HTR-8/SVneo (cell line): ENCODE measurements at places on chromosomes 2 and 18.

DNA sequence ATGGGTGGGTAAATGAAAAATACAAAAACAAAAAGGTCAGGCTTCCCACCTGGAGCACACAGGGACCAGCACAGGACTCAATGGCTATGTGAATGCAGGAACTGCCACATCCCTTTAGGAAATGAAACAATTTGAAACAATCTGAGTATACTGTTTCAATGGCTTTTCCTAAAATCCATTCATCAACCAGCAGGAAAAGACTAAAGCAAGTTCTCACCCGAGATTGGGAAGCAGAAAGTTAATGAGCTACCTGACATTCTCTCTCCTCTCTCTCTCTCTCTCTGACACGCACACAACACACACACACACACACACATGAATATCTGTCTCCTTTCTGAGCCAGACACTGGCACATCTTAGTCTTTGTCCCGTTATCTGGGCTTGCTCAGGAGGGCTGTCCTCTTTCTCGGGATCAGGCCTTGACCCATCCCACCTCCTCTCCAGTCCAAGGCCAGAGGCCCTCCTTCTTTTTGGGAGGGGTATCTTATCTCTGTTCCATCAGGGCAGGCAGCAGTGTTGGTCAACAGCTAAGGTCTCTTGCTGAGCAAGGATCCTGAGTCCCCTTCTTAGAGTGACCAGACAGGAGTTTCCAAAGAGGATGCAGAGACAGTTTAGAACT, 11.6 kb upstream of the LRRFIP1 start:
- DNase-seq = no peak

- no peak for DNase-seq
Observed at GRCh38 chr18:50128506-50129271, 66.3 kb downstream of the MYO5B start.

- DNase-seq = peak; percentile 60
Observed at GRCh38 chr2:237072067-237072931, 13.4 kb upstream of the COPS8 start.

DNA sequence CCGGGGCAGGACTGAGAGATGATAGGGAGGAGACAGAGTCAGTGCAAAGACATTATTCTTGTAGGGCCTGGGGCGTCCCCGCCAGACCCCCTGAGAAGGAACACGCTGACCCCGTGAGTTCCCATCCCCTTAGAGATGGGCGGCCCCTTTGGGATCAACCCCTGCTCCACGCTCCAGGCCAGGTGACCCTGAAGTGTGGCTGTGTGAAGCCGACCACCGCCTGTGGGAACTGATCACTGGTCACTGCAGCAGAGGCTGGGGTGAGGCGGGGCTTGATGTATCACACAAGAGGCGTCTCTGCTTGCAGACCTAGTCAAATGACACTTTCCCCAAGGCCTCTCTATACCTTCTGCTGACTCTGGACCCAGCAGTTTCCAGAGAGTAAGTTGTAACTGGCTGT, 157.4 kb upstream of the TWIST2 start:
- DNase-seq = no peak

GRCh38 chr2:1862608-1863280, 118.4 kb upstream of the PXDN start:
- no peak for DNase-seq

DNA sequence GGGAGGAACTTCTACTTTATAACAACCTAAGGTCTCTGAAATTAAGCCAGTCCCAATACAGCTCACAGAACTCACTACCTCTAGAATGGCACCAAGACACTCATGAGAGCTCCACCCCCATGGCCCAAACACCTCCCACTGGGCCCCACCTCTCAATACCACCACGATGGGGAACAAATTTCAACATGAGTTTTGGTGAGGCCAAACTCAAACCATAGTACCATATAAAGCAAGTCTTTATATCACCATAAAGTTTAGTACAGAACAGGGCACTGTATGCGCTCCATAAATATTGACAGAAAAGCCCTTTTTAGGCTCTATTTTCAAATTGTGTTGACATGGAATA, 3.3 kb downstream of the AFG3L2 start:
- DNase-seq = no peak

DNA sequence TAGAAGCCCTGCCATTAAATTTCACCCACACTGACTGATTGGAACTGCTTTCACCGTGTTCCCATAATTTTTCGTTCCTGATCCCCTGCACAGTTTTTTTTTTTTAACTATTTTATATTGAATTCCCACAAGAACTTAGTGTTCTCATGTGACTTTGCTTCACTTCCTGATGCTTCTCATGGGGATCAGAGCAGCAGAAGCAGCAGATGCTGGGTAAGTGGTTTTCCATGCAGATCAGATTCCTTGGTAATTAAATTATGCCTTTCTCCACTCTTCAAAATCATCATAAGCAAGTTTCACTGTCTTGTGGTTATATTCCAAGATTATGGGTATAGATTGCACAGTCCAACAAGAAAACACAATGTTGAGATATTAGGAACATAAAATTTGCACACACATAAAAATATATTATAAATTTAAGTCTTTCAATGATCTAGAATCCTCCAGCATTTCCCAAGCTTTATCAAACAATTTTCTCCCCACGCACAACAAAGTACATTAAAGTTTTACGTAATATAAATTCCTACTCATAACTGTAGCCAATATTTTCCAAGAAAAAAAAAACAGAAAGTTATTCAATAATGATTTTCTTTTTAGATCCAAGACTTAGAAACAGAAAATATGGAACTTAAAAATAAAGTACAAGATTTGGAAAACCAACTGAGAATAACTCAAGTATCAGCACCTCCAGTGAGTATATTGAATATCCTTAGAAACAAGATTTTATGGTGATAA, 277.9 kb downstream of the GULP1 start:
- no peak for DNase-seq

DNA sequence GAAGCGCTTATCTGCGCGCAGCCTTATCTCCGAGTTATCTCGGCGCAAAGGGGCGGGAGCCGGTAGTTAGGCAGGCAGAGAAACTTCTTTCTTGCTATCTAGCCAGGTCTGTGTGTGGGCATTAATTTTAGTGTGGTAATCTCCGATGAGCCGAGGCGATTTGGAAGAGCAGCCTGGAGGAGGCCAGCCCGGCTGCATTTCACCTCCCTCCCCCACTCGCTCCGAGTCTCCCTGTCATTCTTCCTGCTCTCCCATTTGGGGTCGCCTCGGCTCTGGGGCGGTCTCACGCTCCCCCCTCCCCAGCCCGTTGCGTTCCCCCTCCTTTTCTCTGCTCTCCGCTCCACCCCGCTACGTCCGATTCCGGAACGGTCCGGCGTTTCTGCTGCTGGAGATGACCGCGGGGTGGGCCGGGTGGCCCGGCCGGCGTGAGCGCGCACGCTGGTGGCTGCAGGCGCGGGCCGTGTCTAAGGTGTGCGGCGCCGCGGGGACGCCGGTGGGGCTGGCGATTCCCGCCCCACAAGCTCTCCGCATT, 566 bp downstream of the GATA6 start:
- DNase-seq = peak; percentile 24

DNA sequence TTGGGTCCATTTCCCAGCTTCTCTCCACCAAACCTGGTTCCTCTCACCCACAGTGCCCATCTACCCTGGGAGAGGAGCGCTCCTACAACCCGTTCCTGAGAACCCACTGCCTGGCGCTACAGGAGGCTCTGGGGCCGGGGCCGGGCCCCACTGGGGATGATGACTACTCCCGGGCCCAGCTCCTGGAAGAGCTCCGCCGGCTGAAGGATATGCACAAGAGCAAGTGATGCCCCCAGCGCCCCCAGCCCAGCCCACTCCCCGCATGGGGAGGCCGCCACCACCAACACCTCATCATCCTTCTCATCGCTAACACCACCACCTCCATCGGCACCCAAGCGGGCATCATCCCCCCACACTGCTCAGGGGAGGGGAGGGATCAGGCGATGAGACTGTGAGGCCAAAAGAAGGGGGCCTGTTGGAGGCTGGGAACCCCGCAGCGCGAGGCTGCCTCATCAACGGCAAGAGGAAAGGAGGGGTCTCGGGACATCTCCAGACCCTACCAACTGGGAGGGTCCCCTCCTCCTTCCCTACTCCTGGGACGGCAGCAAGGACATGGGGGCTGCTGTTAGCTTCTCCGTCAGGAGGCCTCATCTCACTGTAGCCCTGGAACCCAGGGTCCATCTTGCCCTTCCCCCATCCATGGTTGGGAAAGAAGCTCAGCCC, 11.8 kb upstream of the CATIP start:
- no peak for DNase-seq

DNA sequence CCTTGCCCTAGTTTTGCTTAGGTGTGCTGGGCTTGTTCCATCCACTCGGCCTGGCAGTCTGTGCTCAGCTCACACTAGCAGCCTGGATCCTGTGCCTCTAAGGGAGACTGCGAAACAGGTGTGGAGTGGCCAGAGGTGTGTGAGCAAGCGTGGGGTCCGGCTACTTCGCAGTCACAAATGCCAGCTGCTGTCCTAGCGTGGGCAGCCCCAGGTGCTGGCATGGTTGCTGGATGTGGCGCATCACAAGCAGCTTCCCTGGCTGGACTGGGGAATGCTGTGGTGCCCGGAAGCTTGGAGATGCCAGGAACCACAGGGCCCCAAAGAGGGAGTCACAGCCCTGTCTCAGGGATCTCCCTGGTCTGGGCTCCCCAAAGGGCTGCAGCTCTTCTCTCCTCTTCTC, 119.0 kb upstream of the TMEFF2 start:
- DNase-seq = no peak

- no peak for DNase-seq
Observed at GRCh38 chr2:138577066-138577465, 75.5 kb downstream of the SPOPL start.

- DNase-seq = no peak
Observed at GRCh38 chr2:98441706-98442450, 2.8 kb upstream of the INPP4A start.

GRCh38 chr2:176755537-176756135, 457.0 kb upstream of the HNRNPA3 start:
- no peak for DNase-seq

DNA sequence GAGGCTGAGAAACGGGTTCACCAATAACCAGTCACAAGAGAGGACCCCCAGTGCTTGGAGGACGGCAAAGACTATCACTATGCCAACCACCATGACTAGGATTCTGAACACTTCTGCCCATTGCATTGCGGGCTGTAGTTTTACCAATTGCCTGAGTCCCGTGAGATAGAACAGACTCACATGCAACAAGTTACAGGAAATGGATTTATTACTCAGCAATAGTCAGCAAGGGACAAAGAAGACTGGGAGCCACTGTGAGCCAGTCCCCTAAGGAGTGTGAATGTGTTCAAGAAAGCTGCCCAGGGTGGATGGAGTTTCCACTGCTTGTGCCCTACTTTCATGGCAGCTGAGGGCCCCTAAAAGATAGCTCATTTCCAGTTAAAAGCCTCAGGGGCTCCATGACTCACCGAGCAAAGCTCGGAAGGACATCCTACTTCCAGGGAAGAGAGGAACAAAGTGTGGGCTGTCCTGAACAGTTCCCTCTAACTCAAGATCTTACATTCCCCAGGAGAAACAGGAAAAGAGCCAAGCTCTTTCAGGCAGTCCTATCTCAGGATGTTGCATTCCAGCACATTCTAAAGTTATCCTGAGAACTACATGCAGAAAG, 54.4 kb downstream of the SLC4A3 start:
- no peak for DNase-seq

DNA sequence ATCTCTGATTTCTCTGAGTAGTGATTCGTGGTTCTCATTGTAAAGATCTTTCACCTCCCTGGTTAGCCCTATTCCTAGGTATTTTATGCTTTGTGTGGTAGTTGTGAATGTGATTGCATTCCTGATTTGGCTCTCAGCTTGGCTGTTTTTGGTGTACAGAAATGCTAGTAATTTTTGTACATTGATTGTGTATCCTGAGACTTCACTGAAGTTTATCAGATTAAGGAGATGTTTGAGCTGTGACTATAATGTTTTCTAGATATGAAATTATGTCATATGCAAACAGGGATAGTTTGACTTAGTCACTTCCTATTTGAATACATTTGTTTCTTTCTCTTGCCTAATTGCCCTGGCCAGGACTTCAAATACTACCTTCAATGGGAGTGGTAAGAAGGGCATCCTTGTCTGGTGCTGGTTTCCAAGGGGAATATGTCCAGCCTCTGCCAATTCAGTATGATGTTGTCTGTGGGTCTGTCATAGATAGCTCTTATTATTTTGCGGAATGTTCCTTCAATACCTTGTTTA, 251.9 kb upstream of the ZNF804A start:
- no peak for DNase-seq

DNA sequence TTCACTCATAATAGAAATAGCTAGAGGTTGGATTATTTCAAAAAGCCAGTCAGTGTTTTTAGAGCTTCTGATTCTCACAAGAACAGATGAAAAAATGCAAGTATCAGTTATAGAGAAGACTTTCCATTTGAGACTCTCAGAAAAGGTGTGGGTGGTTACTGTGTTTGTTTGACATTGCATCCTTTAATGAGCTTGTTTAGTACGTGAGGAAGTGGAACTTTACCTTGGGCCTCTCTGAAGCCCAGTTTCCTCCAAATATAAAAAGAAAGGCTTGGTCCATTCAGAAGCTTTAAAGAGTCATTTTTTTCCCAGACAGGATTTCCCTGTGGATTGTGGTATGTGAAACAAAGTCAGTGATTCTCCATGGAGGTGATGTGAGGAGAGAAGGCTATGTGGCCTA, 89.9 kb upstream of the RANBP2 start:
- DNase-seq = no peak

GRCh38 chr2:17733599-17733998, 20.0 kb downstream of the SMC6 start:
- DNase-seq = no peak

DNA sequence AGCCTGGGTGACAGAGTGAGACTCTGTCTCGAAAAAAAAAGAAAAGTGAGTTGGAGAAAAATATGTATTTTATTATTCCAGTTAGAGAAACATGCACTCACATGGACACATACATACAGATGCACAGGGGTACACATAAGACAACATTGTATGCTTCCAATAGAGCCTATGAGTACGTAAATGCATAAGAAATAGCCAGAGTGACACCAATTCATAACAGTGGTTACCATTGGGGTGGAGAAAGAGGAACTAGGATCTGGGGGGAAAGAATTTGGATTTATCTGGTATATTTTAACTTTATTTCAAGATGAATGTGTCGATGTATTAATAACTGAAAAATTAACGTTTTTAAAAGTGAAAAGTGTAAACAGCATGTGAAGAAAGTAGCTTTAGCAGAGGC, 16.1 kb downstream of the IL36A start:
- DNase-seq = no peak

- DNase-seq = no peak
Observed at GRCh38 chr2:230749111-230749510, 36.5 kb downstream of the CAB39 start.

DNA sequence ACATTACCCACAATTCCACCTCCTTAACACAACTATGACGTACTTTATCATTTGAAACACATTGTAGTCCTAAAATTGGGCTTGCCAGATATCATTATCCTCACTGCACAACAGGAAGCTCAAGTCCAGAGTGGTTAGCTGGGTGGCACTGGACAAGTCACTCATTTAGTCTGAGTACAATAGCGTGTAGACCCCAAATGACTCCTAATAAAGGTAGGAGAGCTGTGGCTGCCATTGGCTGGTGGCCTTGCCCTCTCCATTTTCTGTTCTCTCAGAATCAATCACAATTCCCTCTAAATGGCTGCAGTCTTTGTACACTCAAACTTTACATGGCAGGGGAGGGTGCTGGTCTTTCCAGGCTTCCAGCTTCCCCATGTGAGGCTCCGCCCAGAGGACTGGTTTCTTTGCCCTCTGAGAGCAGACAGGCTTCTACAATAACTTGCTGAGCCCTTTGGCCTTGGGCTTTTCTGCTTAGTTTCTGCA, 11.7 kb downstream of the PSTPIP2 start:
- no peak for DNase-seq

GRCh38 chr2:200944467-200945394, 18.7 kb downstream of the ORC2 start:
- peak; percentile 42 for DNase-seq

GRCh38 chr2:218859556-218859987, at the start of gene WNT6:
Gene WNT6 (plus strand): TSS chr2:218859805. CDS start chr2:218860038, 233 bp downstream.
- no peak for DNase-seq
